ENCODE measurements at places on chromosomes 12 and 14.

DNA sequence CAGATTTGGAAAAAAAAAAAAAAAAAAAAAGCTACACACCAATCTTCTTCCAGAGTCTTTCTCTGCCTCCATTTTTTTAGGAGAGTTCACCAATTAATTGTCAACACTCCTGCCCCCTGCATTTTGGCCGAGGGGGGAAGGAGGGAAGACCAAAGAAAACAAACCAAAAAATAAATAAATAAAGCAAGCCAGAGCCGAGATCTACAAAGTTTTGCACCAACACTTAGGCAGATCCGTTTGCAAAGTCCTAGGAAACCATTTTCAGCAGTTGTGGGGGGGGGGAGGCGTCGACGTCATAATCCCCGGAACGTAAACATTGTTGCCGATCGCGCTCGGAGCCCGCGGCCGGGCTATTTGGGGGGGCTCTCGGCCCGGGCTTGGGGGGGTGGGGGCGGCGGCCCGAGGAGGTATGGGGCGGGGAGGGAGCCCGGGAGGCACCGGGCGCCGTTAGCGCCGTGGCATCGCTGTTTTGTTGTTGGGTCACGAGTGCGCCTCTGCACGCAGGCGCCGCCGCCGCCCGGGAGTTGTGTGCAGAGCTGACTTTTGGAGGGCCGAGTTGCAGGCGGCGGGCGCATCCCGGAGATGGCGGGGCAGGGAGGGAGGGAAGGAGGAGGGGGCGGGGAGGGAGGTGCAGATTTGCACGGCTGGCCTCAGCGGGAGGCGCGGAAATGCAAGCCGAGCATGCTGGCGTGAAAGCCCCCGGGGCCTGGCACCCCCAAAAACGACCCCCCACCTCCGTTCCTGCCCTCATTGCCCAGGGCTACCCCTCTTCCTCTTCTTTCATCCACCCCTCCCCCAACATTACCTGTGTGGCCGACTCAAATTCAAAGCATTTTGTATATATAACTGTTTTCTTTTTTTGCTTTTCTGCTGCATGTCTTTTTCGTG lies 598 bp downstream of the KDM2B start:
- DNase-seq: peak; percentile 62

- no peak for DNase-seq
Measured at GRCh38 chr12:82357340-82357739, 847 bp downstream of the CCDC59 start.

DNA sequence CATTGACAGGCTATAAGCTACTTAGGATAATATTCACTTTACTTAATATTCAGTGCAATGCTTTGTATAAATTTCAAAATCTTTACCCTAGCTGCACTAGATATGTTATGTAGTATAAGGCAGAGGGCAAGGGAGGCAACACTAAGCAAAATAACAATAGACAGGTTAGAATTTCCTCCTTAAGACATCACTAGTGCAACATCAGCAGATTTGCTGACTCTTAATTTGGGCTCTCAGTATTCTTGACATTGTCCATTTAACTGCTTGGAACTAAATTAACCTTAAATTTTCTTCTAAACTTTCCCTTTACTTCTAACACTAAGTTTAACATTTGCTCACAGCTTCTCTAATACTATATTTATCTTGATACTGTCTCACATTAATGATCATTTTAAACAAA lies 273.9 kb downstream of the DIO2 start:
- no peak for DNase-seq

DNA sequence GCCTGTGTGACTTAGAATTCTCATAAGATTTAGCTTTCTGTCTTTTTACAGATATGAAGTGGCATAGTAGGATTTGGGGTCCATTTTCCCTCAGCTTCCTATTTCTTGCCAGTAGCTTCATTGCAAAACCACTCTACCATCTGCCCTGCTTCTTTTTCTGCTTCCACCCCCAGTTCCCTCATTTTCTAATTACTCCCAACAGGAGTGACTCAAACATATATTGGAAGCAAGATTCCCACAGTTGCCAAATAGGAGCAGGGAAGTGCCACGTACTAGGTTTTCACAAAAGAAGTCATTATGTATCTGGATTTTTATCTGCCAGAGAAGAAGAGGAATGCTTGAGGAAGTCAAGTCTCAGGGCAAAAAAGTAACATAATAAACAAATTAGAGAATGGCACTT lies 64.1 kb downstream of the ANO4 start:
- peak; percentile 23 for DNase-seq

DNA sequence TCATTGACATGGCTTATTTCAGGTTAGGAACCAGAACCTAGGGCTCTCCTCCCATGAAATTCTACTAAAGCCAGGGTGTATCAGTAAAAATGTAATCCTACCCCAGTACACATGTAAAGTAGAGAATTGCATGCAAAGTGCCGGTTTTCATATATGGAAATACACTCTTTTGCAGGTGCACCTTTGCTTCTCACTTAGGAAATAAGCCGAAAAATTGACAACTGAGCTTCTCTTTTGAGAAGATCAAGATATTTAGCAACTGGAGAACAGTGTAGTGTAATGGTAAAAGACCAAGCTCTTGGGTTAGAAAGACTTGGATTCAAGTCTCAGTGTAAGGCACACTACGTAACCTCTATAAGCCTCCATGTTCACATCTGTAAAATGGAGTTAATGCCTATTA lies 82.4 kb downstream of the SLC38A6 start:
- DNase-seq: no peak

DNA sequence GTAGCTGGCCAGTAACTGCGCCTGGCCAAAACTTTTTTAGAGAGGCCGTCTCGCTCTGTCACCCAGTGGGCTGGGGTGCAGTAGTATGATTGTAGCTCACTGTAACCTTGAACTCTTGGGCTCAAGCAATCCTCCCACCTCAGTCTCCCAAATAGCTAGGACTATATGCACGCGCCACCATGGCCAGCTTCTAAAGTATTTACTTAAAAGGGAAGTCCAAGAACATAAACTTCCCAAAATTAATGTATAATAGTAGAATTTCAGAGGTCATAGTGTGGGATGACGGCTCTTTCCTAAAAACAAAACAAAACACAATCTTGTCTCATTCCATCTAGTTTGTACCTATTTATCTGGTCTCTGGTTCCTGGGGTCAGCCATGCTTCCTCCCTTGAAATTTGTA lies 42.2 kb upstream of the FOS start:
- no peak for DNase-seq

- peak; percentile 14 for DNase-seq
Measured at GRCh38 chr14:73851000-73851399, 631 bp upstream of the PTGR2 start.

DNA sequence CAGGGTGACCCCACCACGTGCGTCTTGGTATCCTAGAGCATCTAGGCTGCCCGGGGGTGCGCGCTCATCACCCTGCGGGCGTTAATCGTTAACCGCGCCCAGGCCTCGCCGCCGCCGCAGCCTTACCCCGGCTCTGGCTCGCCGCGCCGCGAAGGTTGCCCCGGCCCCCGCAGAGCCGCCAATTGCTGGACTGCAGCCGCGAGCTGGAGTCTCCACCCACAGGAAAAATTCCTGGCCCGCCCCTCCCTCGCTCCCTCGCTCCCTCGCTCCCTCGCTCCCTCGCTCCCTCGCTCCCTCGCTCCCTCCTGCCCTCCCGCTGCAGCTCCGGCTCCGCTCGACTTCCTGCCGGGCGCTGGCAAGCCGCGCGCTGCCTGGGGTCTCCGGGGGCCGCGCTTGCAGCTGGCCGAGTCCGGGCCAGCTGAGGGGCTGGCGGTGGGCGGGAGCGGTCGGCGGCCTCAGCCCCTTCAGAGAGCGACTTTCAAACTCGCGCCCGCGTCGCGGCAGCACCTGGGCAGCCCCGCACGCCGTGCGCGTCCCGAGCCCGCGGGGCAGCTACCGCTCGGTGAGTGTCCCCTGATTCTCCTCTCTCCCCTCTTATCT lies at the start of gene PLEKHG3:
Gene PLEKHG3 (plus strand): TSS at position 282 of the 600 bp plus-strand sequence. CDS start 23,208 bp downstream, outside the sequence.
- peak; percentile 58 for DNase-seq

GRCh38 chr12:65788912-65789311 lies 35.4 kb upstream of the HMGA2 start:
- DNase-seq: no peak

GRCh38 chr12:20450591-20451180 lies 82.3 kb downstream of the PDE3A start:
- peak; percentile 85 for DNase-seq

GRCh38 chr14:89640141-89640540 lies 223.1 kb upstream of the FOXN3 start:
- no peak for DNase-seq

- DNase-seq: peak; percentile 85
Measured at GRCh38 chr12:100706033-100706432, 88.5 kb upstream of the ANO4 start.

DNA sequence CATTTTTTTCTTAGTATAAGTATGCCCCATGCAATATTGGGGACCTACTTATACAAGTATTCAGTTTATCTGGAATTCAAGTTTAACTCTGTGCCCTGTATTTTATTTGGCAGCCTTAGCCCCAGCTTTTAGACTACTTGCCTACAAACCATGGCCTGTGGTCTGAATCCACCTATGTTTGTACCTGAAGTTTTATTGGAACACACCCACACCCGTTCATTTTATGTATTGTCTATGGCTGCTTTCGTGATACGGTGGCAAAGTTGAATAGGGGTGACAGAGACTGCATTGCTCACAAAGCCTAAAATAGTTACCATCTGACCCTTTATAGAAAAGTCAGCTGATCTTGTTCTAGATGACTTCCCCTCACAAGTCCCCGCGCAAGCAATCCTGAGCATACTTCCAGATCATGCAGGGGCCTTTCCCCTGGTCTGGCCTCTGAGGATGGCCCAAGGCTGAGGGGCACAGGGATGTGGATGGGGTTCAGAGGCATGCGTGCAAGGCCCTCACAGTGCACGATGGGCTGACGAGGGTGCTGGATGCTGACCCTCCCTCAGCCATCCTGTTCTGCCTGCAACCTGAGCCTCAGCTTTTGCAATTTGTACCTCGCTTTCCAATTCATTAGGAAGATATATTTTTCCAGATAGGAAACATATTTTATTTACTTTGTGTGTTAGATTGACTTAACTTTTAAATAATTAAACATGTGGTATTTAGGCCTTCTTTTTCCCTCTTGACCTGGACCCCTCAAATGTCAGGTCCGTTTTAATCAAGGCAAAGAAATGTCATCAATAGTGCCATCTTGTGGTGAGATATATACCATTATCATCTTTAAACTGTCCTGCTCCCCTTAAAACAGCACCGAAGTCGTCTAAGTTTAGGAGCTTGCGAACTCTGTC lies 527.3 kb upstream of the CCDC196 start:
- DNase-seq: peak; percentile 47

DNA sequence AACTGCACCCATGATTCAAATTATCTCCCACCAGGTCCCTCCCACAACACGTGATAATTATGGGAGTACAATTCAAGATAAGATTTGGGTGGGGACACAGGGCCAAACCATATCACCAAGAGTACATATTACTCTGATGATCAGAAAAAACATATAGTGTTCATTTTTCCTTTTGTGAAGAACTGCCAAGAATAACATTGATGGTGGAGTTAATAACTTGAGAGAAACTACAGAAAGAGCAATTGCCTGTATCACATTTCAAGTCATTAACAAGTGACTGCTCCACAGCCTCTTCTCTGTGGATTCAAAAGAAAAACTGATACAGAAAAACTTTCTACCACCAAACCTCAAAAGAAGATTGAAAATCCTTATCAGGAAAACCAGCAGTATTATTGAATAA lies 34.7 kb downstream of the GRIP1 start:
- no peak for DNase-seq

- no peak for DNase-seq
Measured at GRCh38 chr12:128286970-128287369, 20.0 kb downstream of the TMEM132C start.

GRCh38 chr14:78614593-78614992 lies 444.4 kb downstream of the NRXN3 start:
- no peak for DNase-seq

DNA sequence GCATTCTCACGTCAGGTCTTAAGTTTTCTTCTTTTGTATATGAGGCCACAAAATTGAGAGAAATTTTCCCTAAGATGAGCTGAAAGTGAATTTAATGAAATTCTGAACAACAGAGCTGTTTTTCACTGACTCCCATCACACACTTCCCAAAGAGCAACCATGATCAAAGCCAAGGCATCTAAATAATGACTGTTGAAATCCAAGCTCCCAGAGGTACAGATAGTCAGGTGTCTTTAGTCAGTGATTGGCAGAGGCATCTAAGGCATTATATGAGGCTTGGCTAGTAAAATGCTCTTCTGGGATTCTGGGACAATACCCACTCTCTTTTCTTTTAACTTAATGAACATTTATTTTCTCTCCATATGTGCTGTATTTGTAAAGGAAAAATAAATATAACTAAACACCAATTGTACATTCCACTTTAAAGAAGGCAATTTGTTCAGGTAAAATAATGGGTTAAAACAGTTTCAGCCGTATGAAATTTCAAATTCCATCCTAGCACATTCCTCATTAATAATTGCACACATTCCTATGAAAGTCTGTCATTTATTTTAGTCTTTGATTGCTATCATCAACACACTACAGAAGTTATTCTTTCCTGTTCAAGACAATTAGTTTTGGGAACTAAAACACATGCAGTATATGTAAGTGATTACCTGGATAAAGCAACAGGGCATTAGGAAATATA lies 871 bp upstream of the SSTR1 start:
- DNase-seq: no peak

DNA sequence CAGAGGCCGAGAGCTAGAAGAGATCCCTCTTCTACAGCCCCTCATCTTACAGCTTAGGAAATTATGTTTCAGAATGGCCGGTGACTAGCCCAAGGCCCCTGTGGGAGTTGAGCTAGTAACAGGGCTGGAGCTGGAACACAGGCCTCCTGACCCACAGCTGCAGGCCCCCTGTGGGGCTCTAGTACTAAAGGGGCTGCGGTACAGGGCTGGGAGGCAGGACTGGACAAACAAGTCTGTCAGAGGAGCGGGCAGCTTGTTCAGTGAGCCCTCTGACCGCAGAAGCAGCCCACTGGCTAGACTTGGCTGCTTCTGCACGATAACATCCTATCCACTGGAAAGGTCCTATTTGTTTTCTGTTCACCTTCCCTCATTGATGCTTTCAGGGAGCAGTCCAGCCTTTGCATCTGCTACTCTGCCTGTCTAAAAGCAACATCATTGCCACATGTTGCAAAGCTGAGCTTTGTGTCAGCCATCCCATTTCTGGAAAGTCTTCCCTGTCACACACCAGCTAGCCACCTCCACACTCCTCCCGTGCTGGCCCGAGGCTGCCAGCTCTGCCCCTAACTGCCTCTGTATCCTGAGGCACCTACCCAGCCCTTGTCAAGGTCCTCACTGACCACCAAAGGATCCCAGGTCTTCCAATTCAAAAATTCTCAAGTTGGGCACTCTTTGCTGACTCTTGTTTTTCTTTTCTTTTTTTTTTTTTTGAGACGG lies 10.2 kb downstream of the PSMC1 start:
- DNase-seq: no peak

- DNase-seq: peak; percentile 35
Measured at GRCh38 chr12:4031703-4032291, 158.6 kb upstream of the PARP11 start.

- peak; percentile 71 for DNase-seq
Measured at GRCh38 chr14:52338051-52338681, 24.1 kb downstream of the PTGER2 start.

DNA sequence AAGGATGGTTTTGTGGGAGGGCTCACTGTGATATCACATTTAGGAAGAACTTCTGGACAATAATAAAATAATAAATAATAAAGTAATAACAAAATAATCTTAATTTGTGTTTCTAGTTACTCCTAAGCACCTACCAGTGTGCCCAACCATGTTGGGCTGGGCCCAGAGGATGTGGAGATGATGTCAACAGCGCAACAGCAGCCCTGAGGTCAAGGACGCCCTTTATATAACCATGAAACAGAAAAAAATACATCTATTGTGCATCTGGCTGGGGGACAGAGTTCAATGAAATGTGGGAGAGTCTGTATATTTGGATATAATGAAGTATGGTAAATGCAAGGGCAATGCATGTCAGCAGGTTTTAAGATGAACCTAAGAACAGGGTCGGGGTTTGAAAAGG lies 552.8 kb downstream of the VRK1 start:
- DNase-seq: no peak

GRCh38 chr12:5778821-5779220 lies 166.2 kb downstream of the ANO2 start:
- DNase-seq: no peak

Data from cardiac fibroblast (primary cell).